ENCODE measurements at places on chromosomes 3 and 15.

DNA sequence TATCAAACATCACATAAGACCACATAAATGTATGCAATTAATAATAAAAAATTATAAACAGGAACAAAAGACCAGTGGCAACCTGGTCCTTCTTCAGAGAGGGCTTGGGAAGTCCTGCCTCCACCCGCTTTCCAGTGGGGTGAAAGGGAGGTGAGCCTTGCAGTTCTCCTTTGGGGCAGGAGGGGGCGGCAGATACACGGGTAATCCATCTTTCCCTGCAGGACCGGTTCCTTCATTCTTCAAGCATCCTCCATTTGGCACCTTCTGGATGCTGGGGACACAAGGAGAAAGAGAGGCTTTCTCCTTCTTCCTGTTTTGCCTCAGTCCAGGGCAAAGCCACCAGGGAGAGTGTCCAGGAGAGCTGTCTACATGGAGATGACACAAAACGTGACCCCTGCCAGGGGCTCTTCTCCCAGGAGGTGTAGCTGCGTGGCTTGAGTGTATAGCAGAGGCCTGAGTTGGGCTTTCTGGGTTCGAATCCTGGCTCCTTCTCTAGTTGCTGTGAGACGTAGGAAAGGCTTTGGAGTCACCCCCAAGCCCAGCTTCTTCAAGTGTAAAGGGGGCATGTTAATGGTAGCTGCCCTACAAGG lies 23.2 kb downstream of the RPLP1 start:
- DNase-seq: peak; percentile 76

DNA sequence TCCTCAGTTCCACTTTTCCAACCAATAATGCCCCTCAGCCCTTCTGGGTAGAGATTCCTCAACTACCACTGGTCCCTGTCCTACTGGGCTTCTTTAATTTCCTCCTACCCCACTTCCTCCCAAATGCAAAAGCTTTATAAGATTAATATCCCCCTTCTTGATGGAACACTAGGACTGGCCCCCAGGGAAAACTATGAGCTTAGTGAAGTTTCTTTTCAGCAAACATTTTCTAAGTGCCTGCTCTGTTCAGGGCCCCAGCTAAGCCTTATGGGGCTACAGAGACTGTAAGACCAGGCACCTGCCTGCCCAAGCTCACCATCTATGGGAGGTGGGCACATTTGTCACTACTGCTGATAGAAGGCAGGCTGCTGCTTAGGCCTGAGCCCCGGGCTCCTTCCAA lies 79.4 kb downstream of the RPLP1 start:
- DNase-seq: no peak

GRCh38 chr3:125353659-125354058 lies 21.5 kb downstream of the ZNF148 start:
- no peak for DNase-seq

- no peak for DNase-seq
These were observed 19.2 kb downstream of the FYCO1 start for GRCh38 chr3:45976191-45977091.

GRCh38 chr3:89098964-89099585 lies 8.3 kb upstream of the EPHA3 start:
- DNase-seq: peak; percentile 53

- no peak for DNase-seq
These were observed 3.0 kb upstream of the SOX14 start for GRCh38 chr3:137761099-137761562.

DNA sequence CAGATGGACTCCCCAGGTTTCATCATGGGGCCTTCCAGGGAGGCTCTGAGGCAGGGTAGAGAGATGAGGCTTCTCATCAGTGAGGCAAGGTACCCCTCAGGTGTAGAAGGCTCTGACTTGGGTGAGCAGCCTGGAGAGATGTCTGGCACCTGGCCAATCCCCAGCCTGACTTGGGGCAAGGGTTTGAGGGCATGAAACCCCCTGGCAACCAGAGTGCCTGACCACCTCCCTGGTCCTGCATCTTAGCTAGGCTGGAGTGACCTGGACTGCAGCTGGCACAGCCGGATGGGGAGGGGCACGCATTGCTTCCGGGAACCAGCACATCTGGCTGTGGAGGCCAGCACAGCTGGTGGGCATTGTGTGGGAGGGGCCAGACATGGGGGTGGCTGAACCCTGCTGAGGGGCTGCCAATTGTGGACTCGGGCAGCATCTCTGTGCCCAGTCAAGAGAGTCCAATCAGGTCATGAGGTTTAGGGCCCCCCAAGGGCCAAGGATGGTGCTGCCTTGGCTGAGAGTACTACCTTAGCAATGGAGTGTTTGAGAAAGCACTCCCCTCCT lies 1.9 kb downstream of the ZBTB47 start:
- no peak for DNase-seq

- DNase-seq: no peak
These were observed 22.4 kb downstream of the RCN2 start for GRCh38 chr15:76953913-76954312.

DNA sequence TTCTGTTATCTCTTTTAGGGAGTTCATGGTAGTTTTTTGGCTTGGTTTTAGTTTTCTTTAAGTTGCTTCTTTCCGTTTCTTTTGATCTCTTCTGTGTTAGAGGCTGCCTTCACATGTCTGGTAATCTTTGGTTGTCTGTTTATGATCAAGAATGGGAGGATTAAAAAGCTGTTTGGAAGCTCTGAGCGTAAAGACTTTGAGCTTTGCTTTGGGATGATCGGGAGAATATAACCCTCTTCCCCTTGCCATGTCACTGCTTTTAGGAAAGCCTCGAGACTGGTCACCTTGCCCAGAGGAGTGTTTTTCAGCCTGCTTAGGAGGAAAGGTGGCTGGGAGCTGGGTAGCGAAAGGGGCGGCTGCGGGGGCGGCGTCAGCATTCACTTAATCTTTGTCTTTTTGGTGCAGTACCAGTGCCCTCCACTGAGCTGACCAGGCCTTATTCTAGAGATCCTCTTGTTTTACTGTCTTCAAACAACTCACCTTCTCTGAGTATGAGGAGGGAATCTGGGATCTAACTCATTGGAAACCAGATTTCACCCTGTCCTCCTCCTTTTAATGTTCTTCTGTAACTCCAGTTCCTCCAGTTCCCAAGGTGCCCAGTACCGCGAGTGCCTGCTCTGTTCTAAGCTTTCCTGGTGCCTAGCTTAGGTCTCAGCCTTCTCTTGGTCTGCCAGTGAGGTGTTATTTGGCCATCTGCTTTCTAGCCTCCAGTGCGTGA lies 15.5 kb downstream of the TATDN2 start:
- DNase-seq: peak; percentile 46

DNA sequence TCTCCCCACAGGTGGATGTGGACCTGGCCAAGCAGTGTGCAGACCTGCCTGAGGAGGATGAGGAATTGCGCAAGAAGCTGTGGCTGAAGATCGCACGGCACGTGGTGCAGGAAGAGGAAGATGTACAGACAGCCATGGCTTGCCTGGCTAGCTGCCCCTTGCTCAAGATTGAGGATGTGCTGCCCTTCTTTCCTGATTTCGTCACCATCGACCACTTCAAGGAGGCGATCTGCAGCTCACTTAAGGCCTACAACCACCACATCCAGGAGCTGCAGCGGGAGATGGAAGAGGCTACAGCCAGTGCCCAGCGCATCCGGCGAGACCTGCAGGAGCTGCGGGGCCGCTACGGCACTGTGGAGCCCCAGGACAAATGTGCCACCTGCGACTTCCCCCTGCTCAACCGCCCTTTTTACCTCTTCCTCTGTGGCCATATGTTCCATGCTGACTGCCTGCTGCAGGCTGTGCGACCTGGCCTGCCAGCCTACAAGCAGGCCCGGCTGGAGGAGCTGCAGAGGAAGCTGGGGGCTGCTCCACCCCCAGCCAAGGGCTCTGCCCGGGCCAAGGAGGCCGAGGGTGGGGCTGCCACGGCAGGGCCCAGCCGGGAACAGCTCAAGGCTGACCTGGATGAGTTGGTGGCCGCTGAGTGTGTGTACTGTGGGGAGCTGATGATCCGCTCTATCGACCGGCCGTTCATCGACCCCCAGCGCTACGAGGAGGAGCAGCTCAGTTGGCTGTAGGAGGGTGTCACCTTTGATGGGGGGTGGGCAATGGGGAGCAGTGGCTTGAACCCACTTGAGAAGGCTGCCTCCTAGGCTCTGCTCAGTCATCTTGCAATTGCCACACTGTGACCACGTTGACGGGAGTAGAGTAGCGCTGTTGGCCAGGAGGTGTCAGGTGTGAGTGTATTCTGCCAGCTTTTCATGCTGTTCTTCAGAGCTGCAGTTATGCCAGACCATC lies 8.6 kb downstream of the VPS18 start:
- peak; percentile 1 for DNase-seq

DNA sequence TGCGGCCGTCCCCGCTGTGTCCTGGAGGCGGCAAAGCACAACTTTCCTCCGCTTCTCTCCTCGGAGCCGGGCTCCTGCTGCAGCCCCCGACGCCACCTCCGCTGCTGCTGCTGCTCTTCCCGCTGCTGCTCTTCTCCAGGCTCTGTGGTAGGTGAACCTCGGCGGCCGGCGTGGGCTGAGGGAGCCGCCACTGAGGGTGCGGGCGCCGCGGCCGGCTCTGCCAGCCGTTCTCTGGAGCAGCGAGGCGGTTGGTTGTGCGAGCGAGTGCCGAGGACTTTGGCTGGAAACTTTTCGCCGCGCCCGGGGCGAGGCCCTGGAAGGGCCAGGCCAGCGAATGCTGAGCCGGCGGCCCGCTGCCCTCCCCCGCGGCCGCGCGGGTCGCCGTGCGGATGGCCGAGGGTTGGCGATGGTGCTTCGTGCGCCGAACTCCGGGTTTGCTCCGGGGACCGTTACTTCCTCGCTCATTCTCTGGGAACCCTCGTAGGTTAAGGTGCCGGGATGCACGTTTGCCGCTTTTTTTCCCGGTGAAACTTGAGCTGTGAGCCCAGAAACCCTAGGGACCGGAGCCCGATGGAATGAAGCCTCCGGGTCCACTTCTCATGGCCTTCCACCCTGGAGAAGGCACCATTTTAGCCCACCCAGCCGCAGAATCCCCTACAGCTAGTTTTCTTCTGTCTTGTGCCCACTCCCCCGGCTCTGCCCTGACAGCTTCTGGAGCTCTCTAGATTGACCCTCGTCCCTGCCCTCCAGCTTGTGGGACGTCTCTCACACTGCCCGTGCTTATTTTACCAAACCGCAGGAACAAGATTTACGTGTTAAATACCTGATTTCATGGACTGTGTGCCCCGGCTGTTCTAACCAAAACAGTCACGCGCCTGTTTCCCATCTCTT lies 660 bp downstream of the NECTIN3 start:
- peak; percentile 31 for DNase-seq

DNA sequence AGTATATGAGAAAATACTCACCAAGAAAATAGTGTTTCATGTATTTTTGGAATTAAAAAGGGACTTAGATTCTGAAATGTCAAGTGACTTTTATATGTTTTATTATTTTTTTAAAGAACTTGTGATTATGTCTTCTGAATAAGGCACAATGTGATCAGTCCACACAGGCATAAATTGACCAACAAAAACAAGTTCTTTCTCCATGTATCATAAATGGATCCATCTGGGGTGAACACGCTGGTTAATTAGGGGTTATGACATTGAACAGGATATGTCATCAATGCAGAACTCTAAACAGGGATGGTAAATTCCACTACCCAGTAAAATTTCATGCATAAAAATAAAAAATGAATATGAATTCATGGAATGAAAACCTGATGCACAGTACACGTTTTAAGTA lies 31.3 kb upstream of the PIK3CA start:
- DNase-seq: no peak

DNA sequence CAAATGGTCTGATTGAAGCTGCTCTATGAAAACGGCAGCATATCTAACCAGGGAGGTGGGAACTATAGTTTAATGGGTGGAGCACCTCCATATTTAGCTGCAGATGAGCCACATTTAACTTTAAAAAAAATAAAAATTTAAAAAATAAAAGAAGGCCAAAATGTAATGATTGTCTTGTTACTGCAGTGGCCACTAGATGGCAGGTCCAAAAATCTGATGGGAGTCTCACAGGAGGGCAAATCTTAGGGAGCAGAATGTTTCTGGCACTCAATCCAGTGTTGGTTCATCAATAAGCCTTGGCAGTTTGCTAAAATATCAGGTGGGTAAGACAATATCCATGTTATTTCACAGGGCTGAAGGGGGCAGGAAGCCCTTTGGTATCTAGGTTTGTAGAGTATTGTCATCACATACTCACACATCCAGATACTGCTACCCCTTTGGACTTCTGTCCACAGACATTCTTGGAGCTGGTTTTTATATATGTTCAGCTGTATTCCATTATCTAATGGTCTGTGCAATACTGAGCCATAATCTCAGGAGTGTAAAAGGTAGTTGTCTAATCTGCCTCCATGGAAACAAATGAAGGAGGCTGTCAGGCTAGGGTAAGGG lies 233.3 kb downstream of the TIGIT start:
- peak; percentile 40 for DNase-seq

DNA sequence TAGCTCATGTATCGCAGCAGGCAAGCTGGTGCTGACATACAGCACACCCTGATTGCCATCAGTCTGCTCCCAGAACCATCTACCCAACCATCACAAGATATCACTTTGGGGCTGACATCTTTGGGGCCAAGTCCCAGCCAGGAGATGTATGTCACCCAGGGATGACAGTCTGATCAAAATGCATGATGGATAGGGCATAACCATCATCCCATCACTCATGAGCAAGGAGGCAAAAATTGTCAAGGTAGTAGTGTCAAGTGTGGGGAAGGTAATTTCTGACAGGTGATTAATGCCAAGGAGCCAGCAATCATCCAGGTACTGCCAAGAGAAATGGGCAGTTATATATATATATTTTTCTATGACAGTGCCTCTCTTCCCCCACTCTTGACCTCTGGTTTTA lies 277.4 kb downstream of the WDR72 start:
- DNase-seq: no peak

- no peak for DNase-seq
These were observed 45.8 kb downstream of the IGF1R start for GRCh38 chr15:98694161-98694560.

GRCh38 chr15:69088300-69088965 lies 72.0 kb upstream of the GLCE start:
- no peak for DNase-seq

DNA sequence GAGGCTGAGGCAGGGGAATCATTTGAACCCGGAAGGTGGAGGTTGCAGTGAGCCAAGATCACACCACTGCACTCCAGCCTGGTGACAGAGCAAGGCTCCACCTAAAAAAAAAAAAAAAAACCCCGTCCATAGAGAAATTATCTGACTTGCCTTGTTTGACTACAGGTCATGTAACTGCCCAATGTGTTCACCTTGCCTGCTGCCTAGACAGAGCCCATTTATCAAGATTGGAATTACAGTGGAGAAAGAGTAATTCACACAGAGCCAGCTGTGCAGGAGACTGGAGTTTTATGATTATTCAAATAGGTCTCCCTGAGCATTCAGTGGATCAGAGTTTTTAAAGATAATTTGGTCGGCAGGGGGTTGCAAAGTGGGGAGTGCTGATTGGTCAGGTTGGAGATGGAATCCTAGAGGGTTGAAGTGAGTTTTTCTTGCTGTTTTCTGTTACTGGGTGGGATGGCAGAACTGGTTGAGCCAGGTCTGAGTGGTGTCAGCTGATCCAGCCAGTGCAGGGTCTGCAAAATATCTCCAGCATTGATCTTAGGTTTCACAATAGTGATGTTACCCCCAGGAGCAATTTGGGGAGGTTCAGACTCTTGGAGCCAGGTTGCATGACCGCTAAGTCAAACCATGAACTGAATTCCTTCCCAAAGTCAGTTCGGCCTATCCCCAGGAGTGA lies 40.8 kb upstream of the ACP3 start:
- no peak for DNase-seq
